ENCODE measurements at places on chromosomes 1 and 21. TPM values are rescaled to one million over a fixed set of nuclear protein-coding genes. Genes with fewer than 3 reads are reported as not detected.
A peak's percentile ranks its signal among the peaks of the same experiment; 100 is the strongest.

MRPS15 gene
- 70.4 TPM for total RNA-seq

GRCh38 chr1:227447531-227447990 lies 115.8 kb upstream of the ZNF678 start:
- peak; percentile 66 for DNase-seq

DNA sequence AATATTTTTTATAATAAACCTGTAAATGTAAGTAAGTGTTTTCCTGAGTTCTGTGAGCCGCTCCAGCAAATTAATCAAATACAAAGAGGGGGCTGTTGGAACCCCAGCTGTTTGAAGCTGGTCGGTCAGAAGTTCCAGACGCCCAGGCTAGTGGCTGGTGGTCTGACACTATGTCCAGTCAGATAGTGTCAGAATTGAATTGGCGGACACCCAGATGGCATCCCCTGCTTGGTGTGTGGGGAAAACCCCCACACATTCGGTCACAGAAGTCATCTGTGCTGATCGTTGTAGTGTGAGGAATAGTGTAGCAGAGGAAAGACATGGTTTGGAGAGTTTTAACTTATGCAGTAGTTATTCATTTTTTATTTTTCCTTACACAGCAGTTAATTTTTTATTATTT lies 32.4 kb downstream of the TBCE start:
- no peak for DNase-seq

ANKRD45 gene
- total RNA-seq: not detected

- DNase-seq: no peak
Measured at GRCh38 chr1:112110031-112110430, 120.6 kb upstream of the KCND3 start.

DNA sequence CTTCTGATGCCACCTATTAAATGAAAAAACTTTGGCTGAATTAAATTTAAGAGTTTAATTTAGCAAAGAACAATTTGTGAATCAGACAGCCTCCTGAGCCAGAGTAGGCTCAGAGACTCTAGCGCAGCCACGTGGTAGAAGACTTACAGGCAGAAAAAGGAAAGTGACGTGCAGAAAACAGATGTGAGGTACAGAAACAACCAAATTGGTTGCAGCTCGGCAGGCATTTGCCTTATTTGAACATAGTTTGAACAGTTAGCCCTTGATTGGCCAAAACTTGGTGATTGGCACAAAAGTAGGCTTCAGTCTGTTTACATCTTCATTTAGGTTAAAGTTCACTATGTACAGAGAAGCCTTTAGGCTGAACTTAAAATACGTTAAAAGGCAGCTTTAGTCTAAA lies 22.9 kb downstream of the TCP10L start:
- peak; percentile 79 for DNase-seq

CNIH3 gene
- total RNA-seq: 1.8 TPM

DNA sequence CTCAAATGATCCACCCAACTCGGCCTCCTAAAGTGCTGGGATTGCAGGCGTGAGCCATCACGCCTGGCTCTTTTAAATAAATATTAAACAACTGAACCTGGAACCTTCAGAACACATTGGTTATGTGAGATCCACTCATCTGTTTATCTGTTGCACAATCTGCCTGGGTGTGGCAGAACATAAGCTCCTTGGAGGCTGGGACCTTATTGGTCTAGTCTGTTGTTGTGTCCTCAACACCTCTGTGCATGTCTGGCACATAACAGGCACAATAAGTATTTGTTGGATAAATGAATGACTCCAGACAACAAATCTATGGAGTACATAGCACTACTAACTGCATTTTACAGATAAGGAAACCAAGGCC lies 4.1 kb upstream of the NBL1 start:
- no peak for DNase-seq

DNA sequence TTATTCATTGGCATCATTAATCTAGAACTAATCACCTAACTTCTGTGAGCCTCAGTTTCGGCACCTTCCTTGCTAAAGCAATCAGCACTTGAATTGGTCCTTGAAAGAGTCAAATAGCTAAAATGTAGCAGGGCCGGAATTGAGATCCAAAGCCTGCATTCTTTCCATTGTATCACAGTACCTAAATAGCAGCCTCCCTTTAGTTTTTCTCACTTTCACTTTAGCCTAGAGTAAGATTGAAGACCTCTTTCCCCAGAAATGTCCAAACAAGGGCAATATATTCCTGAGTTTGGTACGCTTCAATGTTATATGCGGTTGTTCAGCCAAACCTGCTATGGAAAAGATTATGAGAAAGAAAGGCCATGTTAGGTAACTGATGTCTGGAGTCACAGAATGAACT lies 121.9 kb upstream of the BMP8A start:
- DNase-seq: no peak

DNA sequence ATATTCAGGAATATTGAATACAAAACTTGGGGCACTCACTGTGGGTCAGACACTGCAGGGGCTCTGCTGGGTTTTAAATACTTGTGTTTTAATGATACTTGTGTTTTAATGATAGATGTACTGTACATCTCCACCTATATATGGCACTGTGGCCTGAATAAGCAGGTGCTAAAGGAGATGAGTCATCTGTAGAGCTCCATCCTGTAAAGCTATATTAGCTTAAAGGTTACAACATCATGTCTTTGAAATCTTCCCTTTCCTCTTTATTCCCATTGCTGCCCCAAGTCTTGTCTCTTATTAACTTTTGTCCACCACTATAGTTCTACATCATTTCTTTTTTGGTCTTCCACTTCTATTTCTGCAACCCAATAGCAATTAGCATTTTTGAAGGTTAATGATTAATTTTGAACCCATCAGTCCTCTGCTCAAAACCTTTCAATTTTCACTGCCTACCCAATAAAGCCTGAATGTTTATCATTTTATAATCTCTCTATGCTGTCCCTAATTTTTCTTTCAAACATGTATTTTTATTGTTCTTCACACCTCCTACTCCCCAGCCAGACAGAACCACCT lies 113.3 kb upstream of the PTGFR start:
- DNase-seq: no peak

- peak; percentile 66 for DNase-seq
Measured at GRCh38 chr1:91404151-91405012, at the start of gene HFM1. HFM1 (minus strand) TSS chr1:91404837; CDS start chr1:91401082, 3,755 bp downstream.

DNA sequence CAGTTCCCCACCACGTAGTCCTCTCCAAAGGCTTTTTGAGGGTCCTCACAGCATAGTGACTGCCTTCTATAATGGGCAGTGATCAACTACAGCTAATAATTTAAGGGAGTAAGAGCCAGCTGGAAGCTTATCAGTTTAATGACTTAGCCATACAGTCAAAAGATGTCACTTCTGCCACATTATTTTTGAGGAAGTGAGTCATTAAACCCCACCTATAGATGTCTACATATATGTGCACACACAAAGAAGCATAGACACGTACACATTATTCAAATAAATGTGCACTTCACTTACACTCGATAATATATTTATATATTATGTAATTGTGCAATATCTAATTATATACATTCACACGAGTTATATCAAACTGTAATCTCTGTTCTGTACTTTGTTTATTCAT lies 1704.7 kb downstream of the KCNT2 start:
- DNase-seq: no peak

PADI2 gene
- 0.22 TPM for total RNA-seq

GRCh38 chr1:209335178-209335577 lies 248.3 kb upstream of the CAMK1G start:
- DNase-seq: peak; percentile 43

GRCh38 chr1:56537660-56538059 lies 41.7 kb downstream of the PLPP3 start:
- DNase-seq: no peak

HHAT gene
- total RNA-seq: 0.65 TPM

GRCh38 chr1:74689621-74690363 lies 16.2 kb upstream of the ERICH3 start:
- peak; percentile 63 for DNase-seq

DNA sequence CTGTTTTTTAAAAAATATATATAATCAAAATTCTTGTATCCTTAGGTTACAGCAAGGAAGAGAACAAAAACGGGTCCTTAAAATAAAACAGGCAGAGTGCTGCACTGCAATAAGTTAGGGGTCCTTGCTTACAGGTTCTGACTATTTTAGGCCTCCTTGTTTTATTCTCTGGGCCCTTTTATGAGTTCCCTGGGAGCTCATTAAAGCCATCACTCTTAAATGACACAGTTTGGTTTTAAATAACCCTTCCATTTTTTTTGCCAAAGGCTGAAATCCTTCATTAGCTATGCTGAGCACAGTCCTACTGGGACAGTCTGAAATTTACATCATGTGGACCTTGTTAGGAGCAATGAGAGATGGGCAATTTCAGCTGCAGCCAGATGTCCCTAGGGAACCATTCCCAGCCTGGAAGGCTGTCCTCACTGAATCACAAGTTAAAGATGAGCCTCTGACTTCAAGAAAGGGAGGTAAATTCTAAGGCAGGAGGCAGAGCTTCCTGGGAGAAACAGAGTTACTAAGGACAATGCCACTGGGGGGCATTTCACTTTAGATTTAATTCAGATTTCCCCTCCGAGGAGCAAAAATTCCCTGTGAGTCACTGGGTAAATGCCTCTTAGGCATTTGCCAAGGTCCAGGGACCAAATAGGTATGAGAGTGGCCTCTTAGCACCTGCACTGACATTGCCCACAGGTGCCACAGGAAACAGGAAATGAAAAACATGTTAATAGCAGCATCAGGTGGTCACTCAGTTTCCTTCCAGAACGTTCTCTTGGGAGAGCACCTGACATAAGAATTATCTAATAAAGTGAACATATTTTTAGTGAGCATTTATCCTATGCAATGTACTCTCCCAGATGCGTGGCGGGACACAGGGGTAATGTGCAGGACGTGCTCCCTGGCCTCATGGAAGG lies 3.8 kb upstream of the MUL1 start:
- no peak for DNase-seq

FLG2 gene
- total RNA-seq: not detected

DNA sequence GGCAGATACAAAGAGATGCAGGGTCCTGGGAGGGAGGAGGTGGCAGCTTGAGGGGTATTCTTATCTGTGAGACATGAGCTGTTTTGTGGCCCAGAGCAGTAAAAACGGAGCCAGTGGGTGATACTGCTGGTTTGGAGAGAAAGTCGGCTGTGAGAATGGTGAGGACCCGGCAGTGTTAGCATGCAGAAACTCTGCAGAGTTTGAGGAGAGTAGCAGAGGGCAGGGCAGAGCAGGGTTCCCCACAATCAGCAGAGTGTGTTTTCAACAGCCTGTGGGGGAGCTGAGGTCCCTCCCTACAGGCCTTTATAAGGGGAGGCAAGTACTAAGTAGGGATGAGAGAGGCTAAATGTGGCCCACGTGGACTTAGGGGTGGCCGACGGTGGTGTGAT lies 423 bp downstream of the SLAMF8 start:
- DNase-seq: no peak

DNA sequence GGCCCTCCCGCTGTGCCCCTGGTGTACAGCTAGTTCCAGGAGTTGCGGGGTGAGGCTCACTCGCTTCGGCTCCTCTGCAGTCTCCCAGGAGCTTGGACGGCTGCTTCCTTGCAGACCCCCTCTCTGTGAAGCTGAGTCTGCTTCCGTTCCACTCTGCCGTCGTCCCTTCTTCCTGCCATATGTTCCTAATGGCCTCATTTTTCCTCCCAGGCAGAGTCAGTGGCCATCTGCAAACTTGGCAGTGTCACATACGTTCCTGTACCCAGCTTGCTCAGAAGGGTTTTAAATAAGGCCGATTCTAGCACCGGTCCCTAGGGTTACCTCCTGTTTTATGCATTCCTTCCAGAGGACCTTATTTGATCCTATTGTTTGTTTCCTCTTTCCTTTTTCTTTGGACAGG lies 21.3 kb downstream of the ACTL8 start:
- DNase-seq: no peak

DNA sequence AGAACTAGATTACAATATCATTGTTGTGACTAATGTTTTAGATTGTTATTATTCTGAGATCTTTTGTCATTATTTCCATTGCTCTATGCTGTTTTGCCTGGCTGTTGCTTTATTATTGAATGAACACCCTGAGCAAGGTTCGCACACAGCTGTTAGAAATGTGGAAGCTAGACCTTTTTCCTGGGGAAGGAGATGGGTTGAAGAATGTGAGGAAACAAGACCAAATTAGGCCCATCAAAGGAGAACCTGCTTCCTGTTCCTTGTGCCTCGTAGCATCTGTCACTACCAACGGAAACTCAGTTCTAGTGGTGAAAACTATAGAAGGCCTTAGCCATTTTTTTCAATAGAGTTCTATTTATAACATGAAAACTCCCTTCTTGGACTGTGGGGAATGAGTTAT lies 68.7 kb downstream of the RGL1 start:
- DNase-seq: peak; percentile 71

GRCh38 chr1:48069662-48070395 lies 72.6 kb upstream of the TRABD2B start:
- DNase-seq: no peak

- no peak for DNase-seq
Measured at GRCh38 chr1:87120779-87121178, 206.3 kb downstream of the HS2ST1 start.

GRCh38 chr1:50214717-50215116 lies 106.0 kb downstream of the ELAVL4 start:
- no peak for DNase-seq

DNA sequence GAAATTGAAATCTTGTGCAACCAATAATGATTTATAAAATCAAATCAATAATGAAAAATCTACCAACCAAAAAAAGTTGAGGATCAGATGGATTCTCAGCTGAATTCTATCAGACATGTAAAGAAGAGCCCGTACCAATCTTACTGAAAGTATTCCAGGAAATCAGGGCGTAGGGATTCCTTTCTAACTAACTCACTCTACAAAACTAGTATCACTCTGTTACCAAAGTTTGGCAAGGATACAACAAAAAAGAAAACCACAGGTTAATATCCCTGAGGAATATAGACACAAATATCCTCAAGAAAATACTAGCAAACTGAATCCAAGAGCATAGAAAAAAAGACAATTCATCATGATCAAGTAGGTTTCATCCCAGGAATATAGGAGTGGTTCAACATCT lies 52.8 kb upstream of the ADGRL4 start:
- DNase-seq: no peak

- DNase-seq: no peak
Measured at GRCh38 chr21:35737899-35738346, 322.4 kb downstream of the SETD4 start.

MROH7 gene
- not detected for total RNA-seq

LCE1F gene
- total RNA-seq: not detected

- no peak for DNase-seq
Measured at GRCh38 chr1:195915826-195916225, 692.4 kb downstream of the KCNT2 start.

CHAF1B gene
- 2.2 TPM for total RNA-seq

CCDC181 gene
- not detected for total RNA-seq

GPR3 gene
- under 0.01 TPM for total RNA-seq

GRCh38 chr21:33394260-33394659 lies 9.0 kb upstream of the IFNGR2 start:
- DNase-seq: no peak

OR4F29 gene
- not detected for total RNA-seq

DNA sequence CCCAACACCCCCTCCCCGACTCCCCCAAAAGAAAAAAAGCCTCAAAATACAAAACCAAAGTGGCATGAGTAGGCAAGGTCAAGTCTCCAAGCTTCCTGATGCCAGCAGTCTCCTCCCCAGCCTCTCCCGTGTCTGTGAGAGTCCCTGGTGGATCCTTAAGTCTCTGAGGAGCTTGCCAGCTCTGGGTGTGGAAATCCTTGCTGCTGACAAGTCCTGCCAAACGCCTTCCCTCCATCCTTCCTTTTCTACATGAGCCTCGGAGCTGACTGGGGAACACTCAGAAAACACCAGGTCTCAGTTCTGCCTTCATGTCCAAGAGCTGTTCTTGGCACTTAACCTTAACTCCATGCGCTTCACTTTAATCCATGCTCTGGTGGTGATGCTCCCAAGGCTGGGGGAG lies 3.7 kb upstream of the ETV3L start:
- no peak for DNase-seq

Data from lung microvascular endothelial cell (primary cell).